ENCODE measurements at places on chromosomes 7 and 10. TPM values are rescaled to one million over a fixed set of nuclear protein-coding genes. Genes with fewer than 3 reads are reported as not detected.

DNA sequence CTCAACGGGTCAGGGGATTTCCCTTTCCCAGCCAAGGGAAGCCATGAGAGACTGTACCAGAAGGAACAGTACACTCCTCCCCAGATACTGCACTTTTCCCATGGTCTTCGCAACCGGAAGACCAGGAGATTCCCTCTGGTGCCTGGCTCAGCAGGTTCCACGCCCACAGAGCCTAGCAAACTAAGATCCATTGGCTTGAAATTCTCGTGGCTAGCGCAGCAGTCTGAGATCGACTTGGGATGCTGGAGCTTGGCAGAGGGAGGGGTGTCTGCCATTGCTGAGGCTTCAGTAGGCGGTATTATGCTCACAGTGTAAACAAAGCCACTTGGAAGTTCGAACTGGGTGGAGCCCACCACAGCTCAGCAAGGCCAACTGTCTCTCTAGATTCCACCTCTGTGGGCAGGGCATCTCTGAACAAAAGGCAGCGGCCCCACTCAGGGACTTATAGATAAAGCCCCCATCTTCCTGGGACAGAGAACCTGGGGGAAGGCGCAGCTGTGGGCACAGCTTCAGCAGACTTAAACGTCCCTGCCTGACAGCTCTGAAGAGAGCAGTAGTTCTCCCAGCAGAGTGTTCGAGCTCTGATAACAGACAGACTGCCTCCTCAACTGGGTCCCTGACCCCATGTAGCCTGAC lies 29.6 kb downstream of the SLC16A12 start:
- DNase-seq = no peak

The CARD11 gene
- not detected for total RNA-seq

- no peak for DNase-seq
Observed at GRCh38 chr7:92880212-92881090, 44.1 kb upstream of the CDK6 start.

The VPS37D gene
- total RNA-seq = 5.0 TPM

DNA sequence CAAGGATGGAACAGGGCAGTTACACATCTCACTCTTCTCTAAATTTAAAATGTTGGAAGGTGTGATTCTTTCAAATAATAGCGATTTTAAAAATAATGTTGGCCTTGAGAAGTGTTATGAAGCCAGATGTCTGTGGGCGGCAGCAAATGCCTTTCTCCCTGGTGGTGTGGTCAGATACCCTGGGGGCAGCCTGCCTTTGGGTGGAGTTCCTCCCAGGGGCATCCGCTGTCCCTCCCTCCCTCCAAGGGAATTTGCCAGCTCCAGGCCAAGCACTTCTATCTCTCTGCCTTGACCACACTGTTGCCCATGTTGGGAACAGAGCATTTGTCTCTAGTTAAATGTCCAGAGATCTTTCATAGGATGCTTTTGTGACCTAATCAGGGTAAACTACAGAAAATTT lies 121.4 kb downstream of the POU6F2 start:
- DNase-seq = no peak

The TEX47 gene
- total RNA-seq = not detected

DNA sequence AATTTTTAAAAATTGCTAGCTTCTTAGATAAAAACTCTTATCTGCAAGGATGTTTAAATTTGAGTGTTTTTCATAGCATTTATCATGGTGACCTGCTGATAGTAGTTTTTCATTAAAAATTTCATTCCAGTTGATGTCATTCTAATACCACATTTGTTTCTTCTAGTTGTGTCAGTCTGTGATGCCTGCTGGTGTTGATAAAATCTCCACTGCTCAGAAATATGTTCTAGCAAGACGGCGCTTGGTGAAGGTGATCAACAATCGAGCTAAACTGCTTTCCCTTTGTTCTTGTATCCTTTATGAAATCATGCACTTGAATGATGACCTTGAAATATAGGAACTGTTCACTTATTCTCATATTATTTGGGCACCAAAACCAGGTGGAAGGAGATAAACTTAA lies 17.6 kb upstream of the STMP1 start:
- no peak for DNase-seq

The LIPJ gene
- total RNA-seq = not detected

The FOXP2 gene
- total RNA-seq = 25.0 TPM

The ANKRD16 gene
- total RNA-seq = 9.5 TPM

DNA sequence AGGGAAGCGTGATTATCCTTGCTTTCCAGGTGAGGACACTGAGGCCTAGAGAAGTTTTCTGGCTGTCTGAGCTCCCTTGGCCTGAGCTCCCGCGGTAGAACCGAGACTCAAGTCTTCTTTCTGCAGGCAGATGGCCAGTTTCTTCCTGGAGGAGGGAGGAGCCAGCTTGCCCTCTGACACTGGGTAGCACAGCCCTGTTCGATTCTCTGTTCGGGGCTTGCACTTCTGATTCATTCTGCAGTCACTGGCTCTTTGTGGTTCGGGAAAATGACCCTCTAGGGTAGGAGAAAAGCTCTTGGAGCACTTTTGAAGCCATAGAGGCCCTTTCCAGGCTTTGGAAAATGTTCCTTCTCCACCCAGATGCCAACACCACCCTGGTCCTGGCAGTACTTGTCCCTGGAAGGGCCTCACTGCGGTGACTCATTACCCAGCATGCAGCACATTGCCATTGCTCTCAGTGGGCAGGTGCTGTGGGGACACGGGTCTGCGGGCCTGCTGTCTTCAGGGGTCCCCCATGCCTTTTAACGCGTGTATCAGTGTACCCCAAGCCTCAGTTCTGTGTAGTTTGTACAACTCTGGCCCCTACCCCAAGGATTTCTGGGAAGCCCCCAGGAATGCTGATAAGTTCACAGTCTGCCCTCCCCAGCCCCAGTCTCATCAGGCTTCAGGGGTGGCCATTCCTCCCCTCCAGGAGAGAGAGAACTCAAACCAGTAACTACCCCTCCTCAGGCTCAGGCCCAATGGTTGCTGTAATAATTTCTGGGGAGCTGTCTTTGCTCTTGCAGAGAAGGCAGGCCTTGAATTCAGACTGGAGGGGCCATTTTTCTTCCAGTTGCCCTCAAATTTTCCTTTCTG lies 11.9 kb downstream of the CHST3 start:
- no peak for DNase-seq

GRCh38 chr7:50513166-50513871 lies 51.9 kb downstream of the DDC start:
- DNase-seq = no peak

The PAXIP1 gene
- total RNA-seq = 12.5 TPM

DNA sequence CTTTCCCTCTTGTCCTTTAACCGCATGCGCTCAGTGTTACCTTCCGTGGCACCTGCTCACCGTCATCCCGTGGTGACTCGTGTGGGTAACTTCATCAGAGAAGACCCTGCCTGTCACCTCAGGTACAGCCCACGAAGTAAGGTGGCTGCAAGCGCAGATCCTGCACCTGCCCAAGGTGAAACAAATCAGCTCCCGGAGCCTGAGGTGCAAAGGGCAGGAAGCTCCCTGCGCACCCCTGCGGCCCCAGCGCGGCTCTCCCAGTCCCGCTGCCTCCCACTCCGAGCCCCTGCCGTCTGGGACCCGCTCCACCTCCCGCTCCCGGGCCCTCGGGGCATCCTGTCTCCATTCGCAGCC lies 110.9 kb upstream of the LANCL2 start:
- no peak for DNase-seq

- no peak for DNase-seq
Observed at GRCh38 chr7:91082852-91083495, 181.3 kb upstream of the FZD1 start.

GRCh38 chr7:63028376-63029206 lies 970.1 kb upstream of the ZNF722 start:
- DNase-seq = peak; percentile 82

DNA sequence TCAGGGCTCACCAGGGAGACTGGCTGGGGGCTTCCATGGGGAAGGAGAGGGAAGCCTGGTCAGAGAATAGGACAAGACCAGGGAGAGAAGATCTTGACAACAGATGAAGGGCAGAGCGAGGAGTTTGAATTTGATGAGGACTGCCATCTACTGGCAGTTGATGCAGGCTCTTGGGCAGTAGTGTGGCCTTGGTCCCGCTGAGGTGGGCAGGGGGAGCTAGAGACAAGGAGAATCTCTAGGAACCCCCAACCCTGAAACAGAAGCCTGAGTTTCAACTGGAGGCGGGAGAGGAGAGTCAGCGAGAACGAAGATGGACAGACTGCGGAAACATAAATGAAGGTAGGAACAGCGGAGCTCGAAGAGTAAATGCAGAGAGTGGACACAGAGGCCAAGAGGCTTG lies 81.0 kb downstream of the PPP1R3C start:
- DNase-seq = no peak

GRCh38 chr7:115297656-115298055 lies 375.8 kb downstream of the MDFIC start:
- DNase-seq = no peak

- no peak for DNase-seq
Observed at GRCh38 chr7:155255621-155256020, 42.1 kb upstream of the INSIG1 start.

DNA sequence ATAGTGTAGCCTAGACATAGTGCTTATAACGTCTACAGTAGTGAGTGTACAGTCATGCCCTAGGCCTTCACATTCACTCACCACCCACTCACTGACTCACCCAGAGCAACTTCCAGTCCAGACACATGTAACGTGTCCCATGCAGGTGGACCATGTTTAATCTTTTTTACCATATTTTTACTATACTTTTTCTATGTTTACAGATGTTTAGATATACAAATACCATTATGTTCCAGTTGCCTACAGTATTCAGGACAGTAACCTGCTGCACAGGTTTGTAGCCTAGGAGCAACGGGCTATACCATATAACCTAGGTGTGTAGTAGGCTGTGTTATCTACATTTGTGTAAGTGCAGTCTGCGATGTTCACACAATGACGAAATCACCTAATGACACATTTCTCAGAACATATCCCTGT lies 11.0 kb downstream of the MPP7 start:
- DNase-seq = no peak

- DNase-seq = peak; percentile 86
Observed at GRCh38 chr10:24952707-24953645, 570 bp upstream of the PRTFDC1 start.

The DYNC1I1 gene
- total RNA-seq = 43.3 TPM

DNA sequence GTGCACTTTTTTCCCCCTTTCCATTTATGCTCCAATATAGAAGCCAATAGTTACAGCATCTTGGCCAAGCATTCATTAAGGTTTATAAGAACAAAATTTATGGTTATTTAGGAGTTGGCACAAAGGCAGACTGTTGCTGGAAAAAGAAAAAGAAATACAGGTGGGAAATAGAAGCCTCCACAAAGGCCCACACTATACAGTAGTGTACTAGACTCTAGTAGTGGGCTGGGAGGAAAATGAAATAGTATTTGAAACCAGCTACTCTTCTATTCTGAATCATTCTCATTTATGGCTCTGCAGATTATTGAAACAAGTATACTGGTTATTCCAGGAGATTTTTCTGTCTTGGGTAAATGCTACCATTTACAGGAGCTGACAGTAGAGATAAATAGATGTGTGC lies 80.9 kb upstream of the CDK6 start:
- no peak for DNase-seq

- no peak for DNase-seq
Observed at GRCh38 chr7:157306846-157307838, 29.7 kb upstream of the DNAJB6 start.

The ELOVL3 gene
- not detected for total RNA-seq

The CFAP70 gene
- total RNA-seq = 0.86 TPM

The CNTNAP2 gene
- total RNA-seq = 1.4 TPM

GRCh38 chr10:28873540-28873939 lies 196.2 kb downstream of the BAMBI start:
- DNase-seq = no peak

GRCh38 chr7:7099584-7100014 lies 82.7 kb upstream of the C1GALT1 start:
- peak; percentile 93 for DNase-seq

The RSU1 gene
- 99.0 TPM for total RNA-seq

DNA sequence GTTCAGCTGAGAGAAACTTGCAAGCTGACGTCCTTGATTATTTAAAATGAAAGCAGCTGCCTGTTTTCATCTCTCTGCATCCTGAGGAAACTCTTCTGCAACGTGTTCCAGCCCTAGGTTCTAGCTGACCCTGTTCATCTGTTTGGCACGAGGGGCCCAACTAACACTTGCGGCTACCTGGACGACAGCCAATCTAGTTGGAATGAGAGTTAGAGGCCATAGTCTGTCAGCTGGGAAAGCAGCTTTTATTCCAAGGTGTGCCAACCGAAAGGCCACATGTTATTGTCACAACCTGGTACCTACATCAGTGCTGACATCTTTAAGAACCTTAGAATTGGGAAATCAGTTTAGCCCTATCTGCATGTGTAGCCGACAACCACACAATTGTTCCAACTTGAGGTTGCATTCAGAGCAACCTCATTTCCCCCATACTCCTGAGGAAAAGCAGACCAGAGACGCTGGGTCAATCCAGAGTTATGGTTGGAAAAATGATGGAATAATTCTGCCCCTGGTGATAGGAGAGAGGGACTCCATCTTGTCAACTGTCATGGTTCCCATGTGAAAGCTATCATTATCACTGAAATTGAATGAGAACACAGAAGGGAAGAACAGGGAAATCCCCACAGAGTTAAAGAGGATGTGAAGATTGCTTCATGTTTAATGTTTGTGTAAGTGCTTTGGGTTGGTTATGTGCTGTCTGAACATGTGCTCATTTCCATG lies 121.6 kb downstream of the EGFR start:
- peak; percentile 15 for DNase-seq

GRCh38 chr7:91266689-91267090 lies 2.5 kb downstream of the FZD1 start:
- DNase-seq = no peak

DNA sequence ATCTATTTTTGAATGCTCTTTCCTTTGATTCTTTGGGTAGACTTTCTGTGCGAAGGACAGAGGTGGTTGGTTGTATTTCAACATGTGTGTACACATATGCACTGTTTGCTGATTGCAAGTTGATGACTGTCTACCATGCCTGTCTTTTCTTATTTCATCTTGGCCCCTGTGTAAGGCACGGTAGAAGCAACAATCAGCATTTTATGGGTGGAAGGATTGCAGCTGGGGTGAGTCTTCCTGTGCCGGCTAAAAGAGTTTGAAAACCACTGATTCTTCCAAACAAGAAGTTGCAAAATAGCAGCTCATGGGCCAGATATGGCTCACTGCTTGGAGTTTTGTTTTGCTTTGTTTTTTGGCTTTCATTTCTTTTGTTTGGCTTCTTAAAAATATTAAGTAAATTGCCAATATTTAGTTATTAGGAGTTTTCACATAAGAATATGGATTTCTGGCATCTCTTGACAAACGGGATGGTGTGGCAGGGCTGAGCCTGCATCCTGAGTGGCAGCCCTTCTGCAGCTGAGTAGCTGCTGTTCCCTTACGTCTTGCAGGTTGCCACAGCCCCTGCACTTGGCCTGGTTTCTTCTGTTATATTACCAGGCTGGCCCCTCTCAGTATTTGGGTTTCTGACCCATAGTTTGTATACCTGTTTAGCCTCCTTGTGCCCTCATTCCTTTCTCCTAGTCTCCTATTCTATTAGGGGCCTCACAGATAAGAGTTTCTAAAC lies 7.2 kb downstream of the ZNF862 start:
- no peak for DNase-seq

All from osteocyte (in vitro differentiated cells).